ENCODE measurements at places on chromosomes 7 and 10. TPM values are rescaled to one million over a fixed set of nuclear protein-coding genes. Genes with fewer than 3 reads are reported as not detected.

Gene OR13A1
- not detected for total RNA-seq

Gene TMEM273
- 1.1 TPM for total RNA-seq

Gene PRKG1
- not detected for total RNA-seq

Gene PLXDC2
- 42.4 TPM for total RNA-seq

Gene MRLN
- not detected for total RNA-seq

Gene CBLL1
- 52.7 TPM for total RNA-seq

Gene NAT16
- total RNA-seq: not detected

Gene EPHB6
- total RNA-seq: 110 TPM

Gene CTAGE8
- total RNA-seq: 0.56 TPM

Gene TDRD1
- total RNA-seq: not detected

Gene ERCC6
- 50.7 TPM for total RNA-seq

Gene UCMA
- not detected for total RNA-seq

Gene SVIL
- 20.3 TPM for total RNA-seq

- DNase-seq: peak; percentile 87
These were observed 1.8 kb downstream of the C10orf95 start for GRCh38 chr10:102449321-102450123.

DNA sequence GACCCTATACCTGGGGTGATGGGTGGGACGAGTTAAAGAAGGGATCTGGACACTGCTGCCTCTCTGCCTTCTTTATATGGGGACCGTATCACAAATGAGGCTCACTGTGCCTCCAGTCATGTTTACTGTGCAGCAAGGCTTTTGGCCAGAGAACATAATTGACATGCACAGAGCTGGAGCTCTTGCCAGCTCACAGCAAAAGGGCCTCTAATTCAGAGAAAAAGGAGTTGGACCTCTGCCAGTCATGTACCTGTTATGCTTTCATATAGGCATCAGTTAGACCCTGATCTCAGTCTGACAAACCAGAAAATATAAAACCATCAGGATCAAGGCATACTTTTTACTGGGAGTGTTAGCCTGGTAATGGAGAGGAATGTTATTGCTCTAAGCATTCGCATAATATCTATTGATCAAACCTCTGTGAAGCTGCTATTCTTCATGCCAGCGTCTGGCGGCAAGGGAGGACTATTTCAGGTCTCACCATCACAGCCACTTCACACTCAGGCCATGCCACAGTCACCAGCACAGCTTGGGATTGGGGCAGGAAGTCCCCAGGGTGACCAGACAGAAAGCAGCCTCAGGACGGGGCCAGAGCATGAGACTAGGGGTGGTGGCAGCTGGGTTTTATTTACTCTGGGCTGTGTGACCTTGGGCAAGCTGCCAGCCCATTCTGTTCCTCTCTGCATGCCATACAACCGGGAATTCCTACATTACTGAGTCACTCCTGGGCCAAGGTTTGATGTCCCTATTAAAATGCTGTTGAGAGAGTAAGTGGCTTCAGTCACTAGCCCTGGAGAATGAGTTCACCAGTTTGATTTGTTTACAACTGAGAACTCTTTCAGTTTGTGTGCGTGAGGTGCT, 90.1 kb downstream of the NPSR1 start:
- DNase-seq: no peak

DNA sequence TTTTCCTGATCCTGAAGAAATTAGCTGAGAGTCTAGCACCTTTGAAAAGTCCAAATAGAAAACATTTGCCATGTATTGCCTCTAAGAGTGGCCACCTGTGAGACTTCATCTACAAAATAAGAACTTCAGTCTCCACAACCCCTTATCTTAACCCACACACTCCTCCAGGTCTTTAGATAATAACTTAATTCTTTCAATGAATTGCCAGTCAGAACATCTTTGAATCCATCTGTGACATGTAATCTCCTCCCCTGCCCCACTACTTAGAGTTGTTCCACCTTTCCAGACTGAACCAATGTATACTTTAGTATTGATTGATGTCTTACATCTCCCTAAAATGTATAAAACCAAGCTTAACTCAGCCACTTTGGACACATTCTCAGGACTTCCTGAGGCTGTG, 84.4 kb upstream of the FAM171A1 start:
- DNase-seq: no peak

GRCh38 chr10:24589265-24589664, 134.4 kb downstream of the ARHGAP21 start:
- no peak for DNase-seq

DNA sequence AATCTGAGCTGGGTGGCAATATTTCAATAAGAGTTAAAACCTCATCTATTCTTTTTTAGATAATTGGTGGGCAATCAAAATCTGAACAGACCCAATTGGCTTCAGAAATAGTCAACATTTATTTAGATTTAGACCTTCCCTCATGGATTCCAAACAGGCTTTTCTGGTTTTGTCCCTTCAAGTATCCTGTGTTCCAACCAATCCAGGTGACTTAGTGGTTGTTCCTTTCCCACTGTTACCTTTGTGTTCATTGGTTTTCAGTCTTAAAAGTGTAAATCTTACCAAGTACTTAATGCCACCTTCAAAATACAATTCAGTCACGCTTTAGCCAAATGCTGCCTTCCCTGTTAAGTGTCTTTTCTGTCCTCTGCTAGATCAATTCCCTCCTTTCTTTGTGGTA, 85.9 kb downstream of the AHR start:
- DNase-seq: no peak

DNA sequence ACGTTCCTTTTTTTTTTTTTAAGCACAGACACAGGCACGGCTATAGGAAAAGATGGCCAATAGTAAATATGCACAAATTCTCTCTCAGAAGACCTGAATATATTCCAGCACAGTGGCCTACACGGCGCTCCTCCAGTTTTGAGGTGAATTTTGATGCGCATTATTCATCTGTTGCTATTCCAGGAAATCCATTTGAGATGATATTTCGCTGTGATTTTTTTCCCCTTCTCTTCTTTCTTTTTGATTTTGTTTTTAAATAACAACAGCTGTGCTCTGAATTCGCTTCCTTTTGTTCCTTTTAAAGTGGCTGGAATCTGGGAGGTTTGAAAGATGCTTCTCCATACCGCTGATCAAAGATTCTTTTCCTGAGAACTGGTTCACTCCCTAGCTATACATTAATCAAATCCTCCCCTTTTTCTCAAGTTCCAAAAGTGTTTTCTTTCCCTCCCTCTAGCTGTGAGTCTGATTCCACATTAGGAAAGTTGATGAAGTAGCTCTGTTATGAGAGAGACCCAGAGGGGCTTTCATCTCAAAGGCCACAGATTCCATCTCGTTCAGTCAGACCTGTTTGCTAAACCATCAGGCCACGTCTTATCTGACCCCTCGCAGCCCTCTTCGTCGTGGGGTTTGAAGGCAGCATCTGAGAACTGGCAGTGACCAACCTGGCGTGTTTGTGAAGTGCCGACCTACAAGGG, 602.7 kb upstream of the NRP1 start:
- DNase-seq: no peak

GRCh38 chr10:113057948-113058522, 108.0 kb downstream of the TCF7L2 start:
- DNase-seq: no peak

GRCh38 chr7:84490661-84491060, 296.1 kb upstream of the SEMA3A start:
- DNase-seq: no peak

- no peak for DNase-seq
These were observed 38.8 kb downstream of the TACR2 start for GRCh38 chr10:69377933-69378332.

GRCh38 chr10:86857128-86857721, 100.2 kb downstream of the MMRN2 start:
- DNase-seq: no peak

- DNase-seq: no peak
These were observed 3.0 kb upstream of the ASB15 start for GRCh38 chr7:123598657-123599056.

DNA sequence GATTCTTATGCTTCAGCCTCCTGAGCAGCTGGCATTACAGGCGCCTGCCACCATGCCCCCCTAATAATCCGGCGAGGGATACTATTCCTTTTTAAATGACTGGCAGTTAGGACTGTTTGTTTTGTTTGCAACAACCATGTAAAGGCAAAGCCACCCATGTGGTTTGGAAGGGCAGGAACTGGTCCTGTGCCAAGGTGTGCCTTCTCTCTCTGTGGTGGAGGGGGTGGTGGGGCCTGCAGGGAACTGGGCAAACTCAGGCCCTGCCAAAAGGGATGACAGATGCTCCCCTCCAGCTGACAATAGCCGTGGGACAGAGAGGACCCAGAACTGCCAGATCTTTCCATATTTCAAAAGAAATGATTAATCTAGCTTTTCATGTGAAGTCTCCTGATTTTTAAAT, 23.5 kb upstream of the WAPL start:
- DNase-seq: no peak
